ENCODE measurements at places on chromosomes 5 and 9. TPM values are rescaled to one million over a fixed set of nuclear protein-coding genes. Genes with fewer than 3 reads are reported as not detected.

The PDZD2 gene
- total RNA-seq: 4.3 TPM

The LECT2 gene
- total RNA-seq: not detected

The HRH2 gene
- 1.8 TPM for total RNA-seq

The NOTCH1 gene
- total RNA-seq: 53.1 TPM

The FCN2 gene
- not detected for total RNA-seq

The ANKHD1 gene
- 108 TPM for total RNA-seq

The ECM2 gene
- 0.24 TPM for total RNA-seq

The TNFSF15 gene
- 7.3 TPM for total RNA-seq

The NRARP gene
- 21.7 TPM for total RNA-seq

The STPG3 gene
- 0.31 TPM for total RNA-seq

The ARHGEF28 gene
- total RNA-seq: 44.1 TPM

DNA sequence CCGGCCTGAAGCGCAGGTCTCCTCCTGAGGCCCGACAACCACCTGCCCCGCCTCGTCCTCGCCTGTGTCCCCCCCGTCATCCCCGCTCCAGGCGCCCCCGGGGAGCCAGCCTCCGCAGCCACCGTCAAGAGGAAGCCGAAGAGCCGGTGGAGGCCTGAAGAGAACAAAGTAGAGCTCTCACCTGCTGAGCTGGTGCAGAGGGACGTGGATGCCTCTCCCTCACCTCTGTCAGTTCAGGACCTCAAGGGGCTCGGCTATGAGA, 169.9 kb downstream of the HINT1 start:
- no peaks in the 10 kb centered on the region for H3K36me3 ChIP-seq
- peaks cover 3% of the 10 kb centered on the region for H3K4me1 ChIP-seq
- H3K27me3 ChIP-seq: no peaks in the 10 kb centered on the region
- no peak overlapping the region for H3K27ac ChIP-seq
- H3K4me3 ChIP-seq: no peak overlapping the region

DNA sequence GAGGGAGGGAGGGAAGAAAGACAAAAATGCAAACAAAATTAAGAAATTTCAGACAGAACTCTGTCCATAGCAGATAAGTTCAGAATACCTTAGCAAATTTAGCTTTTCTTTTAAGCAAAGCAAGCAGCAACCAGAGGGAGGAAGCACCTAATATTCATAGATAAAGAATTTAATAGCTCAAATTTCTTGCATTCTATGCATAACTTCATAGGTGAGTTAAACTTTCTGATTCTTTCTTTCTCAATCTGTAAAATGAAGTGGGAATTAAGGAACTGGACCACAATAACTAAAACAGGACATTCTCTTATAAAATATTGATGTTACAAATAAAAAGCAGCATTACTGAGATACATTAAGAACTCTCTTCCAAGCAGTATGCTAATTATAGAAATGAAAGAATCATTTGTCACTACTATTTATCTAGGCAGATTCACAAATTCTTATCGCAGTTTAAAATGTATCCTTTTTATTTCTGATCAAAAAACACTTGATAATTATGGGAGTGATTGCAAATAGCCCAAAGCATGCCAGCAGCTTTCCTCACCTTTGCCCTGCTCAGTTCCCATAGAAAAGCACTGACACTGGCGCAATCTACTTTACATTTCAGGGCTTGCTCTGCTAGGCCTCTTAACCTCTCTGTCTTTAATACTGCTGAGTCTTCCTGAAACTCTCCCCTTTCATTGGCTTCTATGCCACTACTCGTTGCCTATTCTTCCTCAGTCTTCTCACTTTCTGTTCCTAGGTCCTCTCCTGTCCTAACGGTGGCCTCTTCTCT, 341.8 kb downstream of the PIK3R1 start:
- no peak for DNase-seq
- no peaks in the 10 kb centered on the region for H3K36me3 ChIP-seq
- H3K4me1 ChIP-seq: peaks cover 10% of the 10 kb centered on the region
- no peak overlapping the region for H3K4me3 ChIP-seq

- no peaks in the 10 kb centered on the region for H3K27me3 ChIP-seq
- H3K36me3 ChIP-seq: peaks cover 31% of the 10 kb centered on the region
- no peak for DNase-seq
- no peaks in the 10 kb centered on the region for H3K4me1 ChIP-seq
- no peak overlapping the region for H3K4me3 ChIP-seq
Observed at GRCh38 chr5:126812199-126812570, 35.2 kb downstream of the LMNB1 start.

DNA sequence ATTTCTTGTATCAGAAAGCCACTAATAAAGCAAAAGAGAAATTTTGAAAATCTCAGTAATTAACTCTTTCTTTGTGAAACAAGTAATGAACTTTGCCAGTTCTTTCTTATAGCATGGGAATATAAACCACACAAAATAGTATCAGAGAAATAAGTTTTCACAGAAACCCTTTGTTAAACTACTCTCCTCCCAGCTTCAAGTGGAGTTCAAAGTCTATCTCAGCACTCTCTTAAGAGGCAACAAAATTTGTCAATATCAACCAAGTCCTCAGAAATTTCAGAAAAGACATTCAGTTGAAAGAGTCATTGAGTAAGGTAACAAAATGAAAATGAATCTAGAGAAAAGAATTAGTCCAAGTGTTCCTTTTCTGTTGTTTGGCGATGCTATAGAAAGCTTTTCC, 89.3 kb downstream of the NTRK2 start:
- H3K27me3 ChIP-seq: no peaks in the 10 kb centered on the region
- DNase-seq: no peak
- H3K4me1 ChIP-seq: peaks cover 6% of the 10 kb centered on the region
- H3K27ac ChIP-seq: no peak overlapping the region

GRCh38 chr5:108220834-108221233, 161.1 kb downstream of the FBXL17 start:
- H3K27me3 ChIP-seq: no peaks in the 10 kb centered on the region
- no peak overlapping the region for H3K27ac ChIP-seq
- no peak for DNase-seq
- no peak overlapping the region for H3K4me3 ChIP-seq
- H3K36me3 ChIP-seq: peaks cover 7% of the 10 kb centered on the region
- no peaks in the 10 kb centered on the region for H3K4me1 ChIP-seq

DNA sequence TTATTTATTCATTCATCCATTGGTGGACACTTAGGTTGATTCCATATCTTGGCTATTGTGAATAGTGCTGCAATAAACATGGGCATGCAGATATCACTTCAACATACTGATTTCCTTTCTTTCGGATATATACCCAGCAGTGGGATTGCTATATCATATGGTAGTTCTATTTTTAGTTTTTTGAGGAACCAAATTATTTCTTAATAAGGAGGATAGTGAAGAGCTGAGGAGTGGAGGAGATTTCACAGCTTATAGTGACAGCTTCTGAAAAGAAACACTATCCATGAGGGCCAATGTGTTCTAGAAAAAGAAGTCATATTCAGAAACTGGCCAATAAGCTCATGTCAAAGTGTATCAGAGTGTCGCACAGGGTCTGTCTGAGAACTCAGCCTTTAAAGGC, 183.3 kb downstream of the SEC61B start:
- no peaks in the 10 kb centered on the region for H3K27me3 ChIP-seq
- H3K27ac ChIP-seq: no peak overlapping the region
- no peaks in the 10 kb centered on the region for H3K36me3 ChIP-seq

DNA sequence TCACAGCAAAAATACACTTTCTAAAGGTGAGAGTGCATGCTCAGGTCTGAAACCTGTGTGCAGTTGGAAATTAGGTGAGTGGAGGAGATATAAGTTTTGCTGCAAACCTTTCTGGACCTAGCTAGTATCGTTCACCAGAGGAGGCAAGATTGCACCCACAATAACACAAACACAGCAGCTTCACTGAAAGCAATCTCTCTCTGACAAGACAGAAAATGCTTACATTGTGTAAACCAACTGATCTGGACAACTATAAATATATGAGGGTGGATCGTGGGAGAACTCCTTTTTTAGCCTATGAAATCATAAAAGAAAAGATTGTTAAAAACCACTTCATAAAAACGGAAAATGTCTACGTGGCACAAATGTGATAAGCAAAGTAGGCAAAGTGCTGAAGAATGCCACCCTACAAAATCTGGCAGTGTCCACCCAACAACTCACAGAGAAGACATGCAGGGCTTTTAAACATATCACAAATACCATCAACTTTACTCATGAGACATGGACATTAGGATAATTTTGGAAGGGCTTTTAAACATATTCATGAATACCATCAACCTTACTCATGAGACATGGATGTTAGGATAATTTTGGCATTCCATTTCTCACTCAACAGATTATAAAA, 134.3 kb downstream of the CDH18 start:
- H3K27me3 ChIP-seq: no peaks in the 10 kb centered on the region
- no peaks in the 10 kb centered on the region for H3K4me1 ChIP-seq

- no peak overlapping the region for H3K4me3 ChIP-seq
- DNase-seq: no peak
- H3K27ac ChIP-seq: peak overlapping the region; percentile 10
- peaks cover 19% of the 10 kb centered on the region for H3K36me3 ChIP-seq
Observed at GRCh38 chr9:129995409-129996160, 47.4 kb downstream of the FNBP1 start.

GRCh38 chr5:12861886-12862654, 957.8 kb upstream of the CTNND2 start:
- H3K27ac ChIP-seq: no peak overlapping the region
- DNase-seq: no peak
- H3K27me3 ChIP-seq: peaks cover 4% of the 10 kb centered on the region
- H3K4me1 ChIP-seq: no peaks in the 10 kb centered on the region
- no peak overlapping the region for H3K4me3 ChIP-seq

DNA sequence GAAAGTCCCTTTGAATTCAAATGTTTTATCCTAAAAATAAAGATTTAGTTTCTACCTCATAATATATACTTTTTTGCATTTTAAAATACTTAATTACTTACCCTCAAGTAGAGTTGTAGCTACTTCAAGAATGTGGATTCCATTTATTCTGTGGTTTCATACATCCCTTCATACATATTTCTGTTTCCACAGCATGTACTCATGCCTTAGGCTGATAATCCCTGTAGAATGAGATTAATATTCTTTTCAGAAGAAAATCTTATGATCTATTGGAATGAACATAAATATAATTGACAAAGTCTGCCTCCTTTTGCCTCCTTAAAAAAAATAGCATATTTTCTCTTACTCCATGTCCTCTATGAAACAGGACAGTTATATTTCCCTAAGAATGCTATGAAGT, 465.7 kb downstream of the DTWD2 start:
- no peak overlapping the region for H3K27ac ChIP-seq
- no peaks in the 10 kb centered on the region for H3K36me3 ChIP-seq
- H3K4me3 ChIP-seq: no peak overlapping the region

GRCh38 chr9:99445371-99445891, 223.3 kb downstream of the SEC61B start:
- H3K36me3 ChIP-seq: no peaks in the 10 kb centered on the region
- H3K4me1 ChIP-seq: no peaks in the 10 kb centered on the region
- no peak for DNase-seq
- H3K27me3 ChIP-seq: no peaks in the 10 kb centered on the region

DNA sequence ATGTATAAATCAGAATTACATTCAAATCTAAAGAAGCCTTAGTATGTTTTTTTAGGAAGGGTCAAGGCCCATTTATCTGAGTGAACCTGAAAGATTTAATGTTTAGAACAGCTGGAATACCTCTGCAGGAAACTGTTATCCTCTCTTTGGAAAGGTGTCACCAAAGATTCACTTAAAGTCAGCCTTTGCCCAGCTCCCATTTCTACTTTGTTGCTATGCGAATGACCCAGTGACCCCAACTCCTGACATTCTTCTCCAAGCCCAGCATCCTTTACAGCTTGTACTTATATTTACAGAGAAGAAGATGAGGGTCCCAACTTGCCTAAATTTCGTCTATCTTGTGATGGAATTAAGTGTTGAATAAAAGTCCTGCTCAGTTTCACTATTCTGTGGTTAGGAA, 1198.6 kb downstream of the CDH12 start:
- no peaks in the 10 kb centered on the region for H3K4me1 ChIP-seq
- H3K27me3 ChIP-seq: no peaks in the 10 kb centered on the region
- H3K36me3 ChIP-seq: no peaks in the 10 kb centered on the region
- no peak overlapping the region for H3K4me3 ChIP-seq
- no peak overlapping the region for H3K27ac ChIP-seq

DNA sequence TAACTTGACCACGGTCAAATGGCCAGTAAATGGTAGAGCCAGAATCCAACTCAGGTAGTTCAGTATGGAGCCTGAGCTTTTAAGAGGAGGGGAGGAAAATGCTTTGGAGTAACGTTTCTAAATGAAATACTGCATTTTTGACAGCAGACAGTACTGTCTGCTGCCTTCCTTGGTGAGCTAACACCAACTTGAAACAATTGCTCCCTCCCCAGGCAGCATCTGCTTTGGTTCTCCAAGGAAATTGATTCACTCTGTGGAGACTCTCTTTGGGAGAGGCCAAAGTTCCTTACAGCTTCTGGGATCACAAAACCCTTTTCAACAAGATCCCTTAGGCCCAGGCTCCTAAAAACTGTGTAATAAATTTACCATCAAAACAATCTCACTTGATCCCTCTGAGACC, 75.2 kb upstream of the SSBP2 start:
- H3K36me3 ChIP-seq: no peaks in the 10 kb centered on the region
- H3K4me1 ChIP-seq: peaks cover 5% of the 10 kb centered on the region
- DNase-seq: no peak
- H3K27me3 ChIP-seq: no peaks in the 10 kb centered on the region
- no peak overlapping the region for H3K4me3 ChIP-seq

DNA sequence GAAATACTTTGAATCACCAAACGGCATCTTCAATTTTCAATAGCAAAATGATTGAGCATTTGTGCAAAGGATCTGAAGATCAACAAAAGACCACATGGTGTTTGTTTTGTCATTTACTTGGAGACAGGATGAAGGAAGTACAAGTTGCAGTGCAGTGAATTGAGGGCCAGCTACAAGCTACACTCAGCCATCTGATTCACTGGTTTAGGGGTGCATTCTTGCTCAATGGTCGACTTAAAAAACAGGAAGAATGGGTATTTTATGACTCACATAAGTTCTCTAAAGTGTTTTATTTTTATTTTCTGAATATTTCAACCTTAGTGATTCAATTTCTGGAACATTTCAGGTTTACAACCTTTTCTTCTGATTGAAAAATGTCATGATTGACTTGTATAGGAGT, 412.1 kb upstream of the ADAMTSL1 start:
- no peak overlapping the region for H3K4me3 ChIP-seq
- no peaks in the 10 kb centered on the region for H3K27me3 ChIP-seq
- no peak overlapping the region for H3K27ac ChIP-seq
- no peaks in the 10 kb centered on the region for H3K4me1 ChIP-seq
- DNase-seq: no peak

GRCh38 chr5:38369692-38370091, 111.3 kb downstream of the EGFLAM start:
- no peak overlapping the region for H3K4me3 ChIP-seq
- peaks cover 4% of the 10 kb centered on the region for H3K36me3 ChIP-seq
- no peak overlapping the region for H3K27ac ChIP-seq
